ENCODE measurements at places on chromosomes 1 and 21.

DNA sequence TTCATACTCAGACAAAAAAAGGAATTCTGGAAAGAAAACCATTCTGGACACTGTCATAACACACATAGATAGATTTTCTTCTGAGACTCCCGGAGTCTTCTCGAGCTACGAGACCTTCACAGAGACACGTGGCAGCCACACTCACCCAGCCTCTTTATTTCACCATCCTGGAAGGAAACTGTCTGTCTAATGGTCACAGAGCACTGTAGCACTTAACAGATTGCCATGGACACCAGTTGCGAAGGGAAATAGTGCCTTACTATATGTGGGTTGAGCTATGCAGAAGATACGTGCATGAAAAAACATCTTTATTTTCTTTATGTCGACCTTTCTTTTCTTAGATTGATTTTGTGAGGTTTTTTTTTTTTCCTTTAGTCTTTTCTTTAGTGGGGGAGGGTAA, 57.9 kb downstream of the ZP4 start:
- no peak for DNase-seq

DNA sequence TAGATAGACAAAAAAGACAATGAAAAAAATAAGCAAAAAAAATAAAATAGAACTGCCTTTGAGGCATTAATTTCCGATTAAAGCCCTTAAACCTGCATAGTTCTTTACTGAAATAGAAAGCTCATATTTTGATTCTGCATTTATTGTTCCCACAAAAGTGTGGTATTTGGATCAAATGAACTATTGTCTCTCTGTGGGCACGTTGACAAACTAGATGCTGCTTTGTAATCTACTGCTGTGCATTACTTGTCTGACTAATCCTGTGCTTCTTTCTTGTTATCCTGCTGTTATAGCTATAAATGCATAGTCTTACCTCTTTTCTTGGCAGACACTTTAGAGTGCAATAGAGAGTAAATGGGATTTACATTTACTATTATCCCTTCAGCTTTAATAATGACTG, 31.4 kb upstream of the SLC35D1 start:
- no peak for DNase-seq

GRCh38 chr1:181664543-181664942, 181.2 kb downstream of the CACNA1E start:
- no peak for DNase-seq

GRCh38 chr1:25568090-25568833, 24.9 kb downstream of the LDLRAP1 start:
- no peak for DNase-seq

DNA sequence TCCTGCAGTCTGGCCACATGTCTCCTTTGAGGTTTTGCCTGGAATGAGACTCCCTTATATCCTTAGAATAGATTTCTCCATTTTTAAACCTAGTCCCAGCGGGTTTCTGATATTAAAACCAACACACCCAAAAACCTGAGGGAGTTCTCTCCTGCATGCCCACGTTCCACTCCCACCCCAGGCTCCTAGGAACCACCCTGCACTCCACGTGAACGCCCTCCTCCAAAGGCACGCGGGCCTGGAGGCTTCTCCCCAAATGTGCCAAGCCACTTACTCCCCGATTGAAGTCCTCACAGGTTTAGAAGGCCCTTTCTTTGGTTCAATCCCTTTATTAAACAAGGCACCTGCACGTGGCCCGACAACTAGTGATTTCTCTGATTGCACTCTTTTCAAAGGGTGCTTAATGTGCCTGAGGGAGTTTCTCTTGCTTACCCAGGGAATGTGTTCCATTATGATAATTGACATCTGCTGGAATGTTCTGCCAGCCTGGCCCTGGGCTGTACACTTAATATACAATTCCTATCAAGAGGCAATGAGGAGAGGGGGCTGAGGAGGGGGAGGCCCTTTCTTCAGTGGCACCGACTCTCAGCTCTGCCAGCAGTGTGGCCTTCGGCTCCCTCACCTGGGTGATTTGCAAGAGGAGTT, 104.3 kb upstream of the ADAR start:
- DNase-seq, result no peak

DNA sequence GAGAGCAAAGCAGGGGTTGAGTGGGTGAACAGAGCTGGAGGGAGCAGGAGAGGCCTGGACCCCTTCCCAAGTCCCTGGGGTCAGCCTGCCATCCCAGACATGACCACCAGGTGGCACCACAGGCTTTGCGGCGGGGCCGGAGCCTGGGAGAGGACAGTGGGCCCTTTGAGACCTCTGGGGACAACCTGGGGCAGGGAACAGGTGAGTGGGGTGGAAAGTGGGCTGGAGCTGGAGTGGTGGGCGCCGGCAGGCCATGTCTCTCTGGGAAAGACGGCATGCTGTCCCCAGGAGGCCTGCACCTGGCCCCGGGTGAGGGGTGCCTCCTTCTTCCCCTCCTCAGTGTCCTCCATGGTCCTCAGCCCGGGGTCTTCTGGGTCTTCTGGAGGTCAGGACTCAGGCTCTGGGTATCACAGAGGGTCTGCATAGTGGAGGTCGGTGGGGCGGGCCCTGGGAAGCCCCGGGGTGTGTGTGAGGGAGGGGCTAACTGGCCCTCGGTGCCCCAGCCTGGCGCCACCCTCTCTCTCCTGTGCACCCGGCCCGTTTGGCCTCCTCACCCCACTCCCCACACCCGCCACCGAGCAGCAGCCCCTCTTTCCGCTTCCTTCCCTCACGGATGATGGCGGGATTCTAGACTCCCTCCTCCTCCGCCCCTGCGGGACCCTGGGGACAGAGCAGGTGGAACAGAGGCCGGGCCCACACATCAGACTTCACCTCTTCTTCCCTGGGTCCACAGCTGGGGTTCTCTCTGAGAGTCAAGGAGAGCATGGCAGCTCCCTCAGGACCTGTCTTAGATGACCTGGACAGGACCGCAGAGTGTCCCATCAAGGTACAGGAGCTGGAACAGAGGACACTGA, 28.5 kb upstream of the PKP1 start:
- no peak for DNase-seq

GRCh38 chr21:41730367-41730765, 36.5 kb downstream of the RIPK4 start:
- no peak for DNase-seq

GRCh38 chr1:106037526-106037925, 1018.9 kb upstream of the PRMT6 start:
- no peak for DNase-seq

DNA sequence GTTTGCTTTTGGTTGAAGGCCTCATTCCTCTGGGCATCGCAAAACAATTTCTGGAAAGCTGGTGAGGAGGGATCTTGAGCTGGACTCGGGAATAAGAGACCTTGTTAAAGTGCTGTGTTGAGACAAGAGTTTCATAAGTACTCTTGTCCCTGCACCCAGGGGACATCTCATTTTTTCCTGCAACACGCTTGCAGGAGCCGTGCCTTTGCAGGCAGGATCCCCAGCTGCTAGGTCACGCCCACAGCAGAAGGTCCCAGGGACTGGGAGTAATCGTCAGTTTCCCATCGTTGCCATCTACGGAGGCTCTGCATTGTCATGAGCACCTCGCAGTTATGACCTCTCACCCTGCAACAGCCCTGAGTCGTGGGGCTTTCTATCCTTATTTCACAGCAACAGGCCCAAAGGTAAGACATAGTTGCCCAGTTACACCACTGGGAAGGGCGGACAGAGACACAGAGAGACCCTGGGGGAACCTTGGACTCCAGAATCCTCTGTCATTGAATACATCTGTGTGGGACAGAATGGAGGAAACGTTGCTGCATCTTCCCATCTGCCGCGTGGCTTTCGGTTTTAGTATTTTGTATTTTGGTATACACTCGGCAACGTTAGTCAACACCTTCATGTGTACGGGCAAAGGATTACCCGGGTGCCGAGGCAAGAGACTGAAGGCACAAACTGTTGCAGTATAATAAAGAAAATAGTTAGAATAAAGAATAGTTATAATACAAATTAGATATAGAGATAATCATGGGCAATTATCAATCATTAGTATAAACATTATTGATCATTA, 60.4 kb upstream of the DMRTB1 start:
- DNase-seq, result no peak

DNA sequence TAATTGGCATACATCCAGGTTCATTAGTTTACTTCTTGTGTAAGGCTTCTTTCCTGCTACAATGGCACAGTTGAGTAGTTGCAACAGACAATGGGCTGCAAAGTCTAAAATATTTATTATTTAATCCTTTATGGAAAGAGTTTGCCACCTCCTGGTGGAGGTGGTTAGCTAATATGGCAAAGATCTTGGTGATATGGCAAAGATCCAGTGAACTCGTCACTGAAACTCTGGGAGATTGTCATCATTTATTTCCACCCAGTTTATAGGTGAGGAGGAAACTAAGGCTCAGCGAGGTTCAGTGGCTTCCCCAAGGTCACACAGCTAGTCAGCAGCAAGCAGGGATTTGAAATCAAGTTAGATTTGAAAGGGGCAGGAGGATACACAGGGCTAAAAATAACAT, 16.1 kb upstream of the IFFO2 start:
- no peak for DNase-seq

DNA sequence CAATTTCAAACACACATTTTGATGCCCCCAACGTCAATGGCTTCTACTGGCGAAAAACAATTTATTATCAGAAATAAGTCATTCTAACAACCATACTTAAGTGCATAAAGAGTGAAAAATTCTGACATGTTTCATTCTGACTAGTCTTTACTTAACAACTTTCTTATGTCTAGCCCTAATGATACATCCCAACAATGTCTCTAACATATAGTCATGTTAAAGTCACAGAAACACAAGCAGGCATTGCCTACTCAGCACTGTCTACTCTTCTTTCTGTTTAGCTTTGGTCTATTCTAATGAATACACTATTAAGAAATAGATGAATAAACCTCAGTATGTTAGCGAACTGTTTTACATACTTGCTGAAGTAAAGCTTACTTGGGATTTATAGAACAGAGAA, 105.8 kb upstream of the DUSP10 start:
- no peak for DNase-seq

GRCh38 chr1:12249748-12250147, 19.9 kb downstream of the VPS13D start:
- DNase-seq, result no peak

- no peak for DNase-seq
Measured at GRCh38 chr1:1024771-1025699, 5.1 kb downstream of the AGRN start.

- no peak for DNase-seq
Measured at GRCh38 chr1:21956720-21957552, 19.8 kb upstream of the HSPG2 start.

Data from NCI-H2081 treated with DMSO at 0.1 percent for 48 hours (cell line).